Smooth muscle cell of the coronary artery (primary cell): ENCODE measurements at places on chromosomes 1 and 21. TPM values are rescaled to one million over a fixed set of nuclear protein-coding genes. Genes with fewer than 3 reads are reported as not detected.

The C4BPA gene
- not detected in 2 replicates for total RNA-seq

The HYI gene
- 8.4 and 96.7 TPM in 2 replicates for total RNA-seq

The SNAPIN gene
- total RNA-seq = 26.4 and 55.4 TPM in 2 replicates

The MATN1 gene
- total RNA-seq = 0.23 TPM in 1 of 2 replicates, not detected in the other

The PCAT6 gene
- total RNA-seq = 0.30 TPM in 1 of 2 replicates, not detected in the other

The TAS1R1 gene
- total RNA-seq = 0.12 and 0.15 TPM in 2 replicates

The TTC24 gene
- total RNA-seq = not detected in 2 replicates

The C1orf167 gene
- total RNA-seq = 1.6 TPM in 1 of 2 replicates, not detected in the other

The LDLRAD1 gene
- total RNA-seq = not detected in 2 replicates

The C1orf226 gene
- under 0.01 TPM in 1 of 2 replicates, not detected in the other for total RNA-seq

The KCNC4 gene
- total RNA-seq = 1.2 and 5.3 TPM in 2 replicates

The PLA2G5 gene
- 1.4 and 3.0 TPM in 2 replicates for total RNA-seq

The CD1C gene
- total RNA-seq = not detected in 2 replicates

The LRRN2 gene
- 0.12 TPM in 1 of 2 replicates, not detected in the other for total RNA-seq

The ATP1A2 gene
- total RNA-seq = under 0.01 and 0.08 TPM in 2 replicates

The RFX5 gene
- 26.3 and 28.9 TPM in 2 replicates for total RNA-seq

The WLS gene
- 61.0 and 92.7 TPM in 2 replicates for total RNA-seq

The UBE2U gene
- not detected in 2 replicates for total RNA-seq

The CR1L gene
- not detected in 2 replicates for total RNA-seq

The JTB gene
- total RNA-seq = 54.3 and 122 TPM in 2 replicates

The KIAA1614 gene
- 4.7 and 6.6 TPM in 2 replicates for total RNA-seq

The TCP10L gene
- 0.94 TPM in 1 of 2 replicates, not detected in the other for total RNA-seq

The ALX3 gene
- not detected in 2 replicates for total RNA-seq

The LRRC53 gene
- total RNA-seq = not detected in 2 replicates

The HHIPL2 gene
- 0.15 and 0.35 TPM in 2 replicates for total RNA-seq

The CENPF gene
- total RNA-seq = 0.70 and 9.8 TPM in 2 replicates

The GBP1 gene
- total RNA-seq = 12.5 and 18.7 TPM in 2 replicates

The ALDH4A1 gene
- 16.1 and 18.9 TPM in 2 replicates for total RNA-seq

The VWA5B1 gene
- total RNA-seq = not detected in 2 replicates

The IGSF9 gene
- total RNA-seq = 0.12 TPM in 1 of 2 replicates, not detected in the other

The CD101 gene
- under 0.01 and 0.15 TPM in 2 replicates for total RNA-seq

The RGS13 gene
- not detected in 2 replicates for total RNA-seq

The FCGR3B gene
- total RNA-seq = not detected in 2 replicates
